ENCODE measurements at places on chromosomes 2 and 18.

GRCh38 chr2:158637357-158637756 lies 157.8 kb upstream of the DAPL1 start:
- H3K27ac ChIP-seq = no peak overlapping the region
- H3K36me3 ChIP-seq = peaks cover 3% of the 10 kb centered on the region
- no peak for DNase-seq
- H3K4me1 ChIP-seq = peaks cover 4% of the 10 kb centered on the region
- no peaks in the 10 kb centered on the region for H3K27me3 ChIP-seq

DNA sequence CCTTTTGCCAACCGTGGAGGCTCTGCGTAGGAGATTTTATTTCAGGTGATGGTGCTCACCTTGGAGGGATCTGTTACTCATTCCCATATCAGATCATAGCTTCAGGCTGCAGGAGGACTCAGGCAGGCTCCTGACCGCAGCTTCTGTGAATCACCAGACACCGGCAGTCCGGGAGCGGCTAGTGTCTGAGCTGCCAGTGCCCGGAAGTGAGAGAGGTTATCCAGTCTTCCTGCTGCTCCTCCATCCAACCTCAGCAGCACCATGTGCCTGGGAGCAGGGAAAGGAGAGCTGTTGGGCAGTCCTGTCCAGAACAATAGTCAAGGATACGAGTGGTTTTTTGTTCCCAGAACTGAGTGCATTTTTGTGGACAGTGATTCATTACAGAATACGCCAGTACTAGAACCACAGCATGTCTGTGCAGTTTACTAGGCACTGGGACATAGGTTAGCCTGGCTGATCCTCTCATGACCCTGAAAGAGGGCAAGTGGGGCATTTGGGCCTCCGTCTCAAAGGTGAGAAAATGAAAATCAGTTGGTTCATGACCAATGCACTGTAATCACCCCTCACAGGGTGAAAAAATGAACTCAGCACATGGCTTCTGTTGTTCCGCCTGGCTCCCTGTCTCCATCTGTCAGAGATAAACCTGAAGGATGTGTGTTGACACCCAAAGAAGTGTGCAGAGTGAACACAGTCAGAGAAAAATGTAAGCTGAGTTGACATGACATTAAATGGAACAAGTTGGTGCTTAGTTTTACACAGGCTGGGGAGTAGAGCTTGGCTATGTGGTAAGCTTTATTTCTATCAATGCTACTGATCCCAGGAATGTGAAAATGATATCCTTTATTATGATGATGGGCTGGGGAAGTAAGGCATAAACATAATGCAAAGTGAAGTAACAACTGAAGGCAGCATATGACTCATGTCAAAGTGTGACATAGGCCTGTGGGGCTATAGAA lies 12.2 kb downstream of the FHOD3 start:
- DNase-seq = no peak
- no peaks in the 10 kb centered on the region for H3K36me3 ChIP-seq
- no peak overlapping the region for H3K27ac ChIP-seq
- H3K4me3 ChIP-seq = no peak overlapping the region
- H3K27me3 ChIP-seq = peaks cover 25% of the 10 kb centered on the region

DNA sequence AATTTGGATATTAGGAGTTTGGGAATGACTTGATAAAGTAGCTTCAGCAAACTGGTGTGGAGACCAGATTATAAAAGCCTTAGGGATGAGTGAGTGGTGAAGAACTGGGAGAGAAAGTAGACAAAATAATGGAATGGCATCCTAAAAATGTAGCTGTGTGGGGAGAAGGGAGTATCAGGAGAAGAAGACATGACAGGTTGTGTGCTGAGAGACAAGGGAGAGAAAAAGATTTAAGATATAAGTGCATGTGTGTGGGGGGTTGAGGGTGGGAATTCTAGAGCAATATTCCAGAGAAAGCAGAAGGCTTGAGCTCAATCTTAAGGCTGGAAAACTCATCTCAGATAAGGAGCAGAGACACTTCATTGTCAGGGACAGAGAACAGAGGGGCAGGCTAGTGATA lies 159.5 kb downstream of the HNMT start:
- no peaks in the 10 kb centered on the region for H3K4me1 ChIP-seq
- H3K27ac ChIP-seq = no peak overlapping the region
- no peaks in the 10 kb centered on the region for H3K27me3 ChIP-seq
- H3K4me3 ChIP-seq = no peak overlapping the region
- no peak for DNase-seq

DNA sequence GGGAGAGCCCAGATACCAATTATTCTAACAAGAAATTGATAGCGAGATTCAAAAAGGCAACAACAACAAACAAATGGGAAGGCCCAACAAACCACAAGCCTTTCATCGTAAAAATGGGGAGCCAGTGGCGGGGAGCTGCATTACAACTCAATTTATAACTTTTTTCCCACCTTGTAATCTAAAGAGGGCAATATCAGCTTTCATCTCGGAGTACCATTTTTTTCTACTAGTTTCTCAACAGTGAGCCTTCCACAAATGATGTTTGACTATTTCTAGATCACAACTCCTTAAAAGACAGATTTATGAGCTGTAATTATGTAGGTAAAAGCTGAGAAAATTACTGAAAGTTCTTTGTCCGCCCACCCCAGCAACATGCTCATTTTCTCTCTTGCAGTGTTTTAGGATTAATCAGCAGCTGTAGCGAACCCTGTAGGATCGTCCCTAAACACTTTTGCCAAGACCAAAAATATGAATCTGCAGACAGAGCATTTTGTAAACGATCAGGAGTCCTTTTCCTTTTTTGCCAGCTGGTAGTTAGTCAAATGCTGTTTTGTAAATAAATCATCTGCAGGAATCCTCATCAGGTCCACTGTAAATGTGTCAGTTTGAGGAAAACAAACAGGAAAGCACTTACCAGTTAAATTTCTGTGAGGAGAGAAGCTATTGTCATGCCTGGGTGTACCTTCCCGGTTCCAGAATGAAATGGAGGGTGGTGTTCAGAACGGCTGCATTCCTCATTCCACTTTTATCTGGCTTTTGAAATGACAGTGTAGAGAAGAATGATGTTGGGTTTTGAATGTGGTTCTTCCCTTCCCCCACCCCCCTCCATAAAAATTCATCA lies 53.2 kb downstream of the EEF1B2 start:
- H3K4me3 ChIP-seq = no peak overlapping the region
- H3K36me3 ChIP-seq = no peaks in the 10 kb centered on the region
- H3K27me3 ChIP-seq = peaks cover 25% of the 10 kb centered on the region

- DNase-seq = no peak
- no peaks in the 10 kb centered on the region for H3K27me3 ChIP-seq
- H3K4me1 ChIP-seq = peaks cover 6% of the 10 kb centered on the region
- no peak overlapping the region for H3K27ac ChIP-seq
Measured at GRCh38 chr2:20599861-20600461, 50.9 kb downstream of the HS1BP3 start.

Data from T-helper 2 cell treated with Interferon-gamma antibody and Interleukin-4, amounts not matched to agents 5 μg/mL and 100 μg/mL, for 36 hours (primary cell).